ENCODE measurements at places on chromosomes 16 and 17.

- DNase-seq, result no peak
Measured at GRCh38 chr16:88308441-88309173, 74.2 kb upstream of the ZNF469 start.

DNA sequence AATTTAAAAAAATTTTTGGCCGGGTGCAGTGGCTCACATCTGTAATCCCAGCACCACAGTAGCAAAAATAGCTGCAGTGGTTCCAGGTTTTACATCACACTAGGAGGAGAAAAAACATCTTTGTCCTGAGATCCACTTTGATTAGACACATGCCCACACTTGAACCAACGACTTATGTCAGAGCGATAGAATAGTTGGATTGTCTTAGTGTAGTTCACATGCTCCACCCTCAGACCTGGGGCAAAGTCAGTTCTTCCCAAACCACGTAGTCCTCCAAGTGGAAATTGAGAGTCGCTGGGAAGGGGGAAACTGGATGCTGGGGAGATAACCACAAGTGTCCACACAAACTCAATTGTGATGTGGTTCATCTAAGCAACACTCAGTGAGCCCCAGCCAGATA is 11.4 kb upstream of the ITGAM start:
- DNase-seq, result no peak

DNA sequence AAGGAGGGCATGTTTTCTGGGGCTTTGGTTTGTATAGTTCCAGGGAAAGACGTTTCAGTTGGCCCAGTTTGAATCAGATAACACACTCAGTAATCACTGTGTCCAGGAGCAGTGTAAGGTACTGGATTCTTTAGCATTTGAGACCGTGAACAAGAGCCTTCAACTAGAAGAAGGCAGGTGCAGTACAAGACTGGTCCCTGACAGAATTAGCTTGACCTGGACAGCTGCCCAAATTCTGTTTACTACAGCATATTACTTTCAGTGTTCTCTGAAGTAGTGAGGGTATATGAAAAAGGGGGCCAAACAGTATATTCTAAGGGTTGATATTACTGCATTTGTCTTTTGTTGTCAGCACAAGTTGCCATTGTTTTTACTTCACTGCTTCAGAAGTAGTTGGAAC is 81.3 kb downstream of the COX10 start:
- DNase-seq, result no peak

DNA sequence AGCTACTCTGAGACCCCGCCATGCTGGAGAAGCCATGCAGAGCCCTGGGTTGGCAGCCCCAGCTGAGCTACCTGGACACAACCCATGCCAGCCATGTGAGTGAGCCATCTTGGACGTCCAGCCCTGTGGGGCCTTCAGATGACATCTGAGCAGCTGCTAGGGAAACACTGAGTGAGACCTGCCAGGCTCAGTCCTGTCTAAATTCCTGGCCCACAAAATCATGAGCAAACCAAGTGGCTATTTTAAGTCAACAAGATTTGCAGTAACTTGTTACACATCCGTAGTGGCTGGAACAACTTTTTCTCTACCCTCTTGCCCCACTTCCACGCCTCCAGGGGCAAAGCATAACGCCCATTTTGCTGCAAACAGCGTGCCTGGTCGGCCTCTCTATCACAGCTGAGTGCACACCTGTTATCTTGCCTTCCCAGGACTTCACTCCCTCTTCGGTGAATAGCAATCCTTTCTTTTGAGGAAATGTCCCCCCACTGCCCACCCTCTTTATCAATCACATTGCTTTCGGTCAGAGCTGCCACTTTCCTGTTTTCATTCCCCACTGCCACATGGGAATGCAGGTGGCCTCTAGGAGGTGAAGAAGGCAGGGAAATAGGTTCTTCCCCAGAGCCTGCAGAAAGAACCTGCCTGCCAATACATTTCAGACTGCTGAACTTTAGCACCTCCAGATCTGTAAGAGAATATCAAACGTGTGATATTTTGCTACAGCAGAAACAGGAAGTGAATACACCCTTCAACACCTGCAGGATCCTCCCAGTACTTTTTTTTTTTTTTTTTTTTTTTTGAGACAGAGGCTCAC is 7.4 kb upstream of the SCIMP start:
- DNase-seq, result no peak

- no peak for DNase-seq
Measured at GRCh38 chr17:12290207-12290606, 269.5 kb downstream of the MAP2K4 start.

- no peak for DNase-seq
Measured at GRCh38 chr17:56822725-56823124, 11.0 kb downstream of the C17orf67 start.

- no peak for DNase-seq
Measured at GRCh38 chr16:1794221-1794871, 841 bp upstream of the IGFALS start.

DNA sequence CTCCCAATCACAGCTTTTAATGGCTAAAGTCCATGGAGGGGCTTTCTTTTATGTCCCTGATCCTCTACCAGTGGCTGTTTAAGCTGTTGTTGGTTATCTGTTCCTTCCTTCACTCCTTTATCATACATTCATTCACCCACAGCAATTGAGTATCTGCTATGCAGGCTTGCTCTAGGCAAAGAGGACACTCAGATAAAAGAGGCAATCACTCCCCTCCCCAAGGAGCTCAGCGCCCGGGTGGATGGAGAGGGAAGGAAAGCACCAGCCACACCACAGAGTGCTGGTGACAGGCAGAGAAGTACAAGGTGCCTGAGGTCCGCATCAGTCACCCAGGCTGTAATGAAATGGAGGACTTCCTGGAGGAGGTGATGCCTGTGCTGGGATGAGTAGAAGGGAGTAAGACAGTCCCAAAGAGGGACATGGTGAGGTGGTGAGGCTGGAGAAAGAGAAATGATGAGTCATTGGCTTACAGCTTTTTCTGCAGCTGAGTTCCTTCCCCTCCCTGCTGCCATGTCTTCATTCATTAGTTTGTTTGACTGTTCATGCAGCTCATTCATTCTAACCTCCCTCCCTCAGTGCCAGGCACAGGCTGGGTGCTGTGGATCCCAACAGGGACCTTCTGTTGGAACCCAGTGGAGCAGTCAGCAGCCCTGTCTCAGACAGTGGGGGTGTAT is 12.8 kb upstream of the NGFR start:
- peak; percentile 54 for DNase-seq

- no peak for DNase-seq
Measured at GRCh38 chr17:75869282-75870141, 8.9 kb downstream of the TRIM47 start.

GRCh38 chr17:50533185-50533584 is 650 bp downstream of the EPN3 start:
- no peak for DNase-seq

DNA sequence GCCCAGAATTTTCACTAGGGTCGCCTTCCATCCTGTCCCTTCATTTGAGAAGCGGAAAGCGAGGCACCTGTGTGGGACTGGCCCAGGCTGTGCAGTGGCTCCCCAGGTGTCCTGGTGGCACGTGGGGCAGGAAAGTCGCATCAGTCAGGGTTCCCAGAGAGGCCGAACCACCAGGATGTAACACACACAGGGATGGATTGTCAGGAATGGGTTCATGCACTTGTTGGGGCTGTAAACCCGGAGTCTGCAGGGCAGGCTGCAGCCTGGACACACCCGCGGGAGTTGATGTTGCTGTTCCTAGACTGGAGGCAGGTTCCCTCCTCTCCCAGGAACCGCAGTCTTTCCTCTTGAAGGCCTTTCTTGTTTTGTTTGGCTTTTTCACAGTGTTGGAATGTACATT is 30.7 kb upstream of the RPTOR start:
- DNase-seq, result peak; percentile 94

DNA sequence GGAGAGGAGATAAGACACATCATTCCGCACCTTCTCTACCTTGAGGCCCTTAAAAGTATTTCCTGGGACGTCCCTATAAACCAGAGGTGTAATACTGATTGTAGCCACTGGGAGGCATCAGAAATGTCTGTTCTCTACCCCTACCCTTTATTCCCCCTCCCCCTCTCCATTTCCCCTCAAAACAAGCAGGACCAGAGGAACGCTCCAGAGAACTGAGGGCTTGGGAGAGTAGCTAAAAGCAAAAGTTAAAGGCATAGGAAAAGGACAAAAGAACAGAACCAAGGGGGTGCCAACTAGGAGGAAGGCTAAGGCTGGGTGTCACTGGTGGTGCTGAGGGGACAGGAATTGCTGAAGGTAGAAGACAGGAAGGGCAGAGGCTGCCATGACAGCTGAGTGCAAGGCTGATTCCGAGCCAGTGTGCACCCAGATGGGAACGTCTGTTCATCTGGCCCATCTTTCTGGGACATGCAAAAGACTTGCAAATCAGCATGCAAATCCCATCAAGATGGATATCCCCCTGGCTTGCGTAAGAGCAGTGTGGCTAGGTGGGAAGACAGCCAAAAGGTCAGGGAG is 6.7 kb downstream of the CAMTA2 start:
- peak; percentile 60 for DNase-seq

- DNase-seq, result no peak
Measured at GRCh38 chr17:46108120-46108519, 85.1 kb downstream of the KANSL1 start.
